HCT116 (cell line): ENCODE measurements at places on chromosomes 11 and 22. TPM values are rescaled to one million over a fixed set of nuclear protein-coding genes. Genes with fewer than 3 reads are reported as not detected.

DNA sequence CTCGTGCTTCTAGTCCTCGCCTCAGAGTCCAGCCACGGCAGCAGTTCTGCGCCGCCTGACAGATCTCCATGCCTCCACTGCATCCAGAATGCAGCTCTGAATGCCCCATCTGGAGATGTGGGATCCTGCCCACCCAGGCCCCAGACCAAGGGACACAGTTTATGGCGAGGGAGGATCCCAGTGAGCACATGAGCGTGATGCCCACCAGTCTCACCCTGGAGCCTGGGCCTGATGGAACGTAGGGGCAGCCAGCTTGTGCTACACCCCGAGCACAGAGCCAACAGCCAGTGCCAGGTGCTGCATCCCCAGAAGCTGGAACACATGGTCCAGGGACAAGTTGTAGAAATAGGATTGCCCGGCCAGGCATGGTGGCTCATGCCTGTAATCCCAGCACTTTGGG is 10.4 kb downstream of the IGLL1 start:
- no peak for DNase-seq

DNA sequence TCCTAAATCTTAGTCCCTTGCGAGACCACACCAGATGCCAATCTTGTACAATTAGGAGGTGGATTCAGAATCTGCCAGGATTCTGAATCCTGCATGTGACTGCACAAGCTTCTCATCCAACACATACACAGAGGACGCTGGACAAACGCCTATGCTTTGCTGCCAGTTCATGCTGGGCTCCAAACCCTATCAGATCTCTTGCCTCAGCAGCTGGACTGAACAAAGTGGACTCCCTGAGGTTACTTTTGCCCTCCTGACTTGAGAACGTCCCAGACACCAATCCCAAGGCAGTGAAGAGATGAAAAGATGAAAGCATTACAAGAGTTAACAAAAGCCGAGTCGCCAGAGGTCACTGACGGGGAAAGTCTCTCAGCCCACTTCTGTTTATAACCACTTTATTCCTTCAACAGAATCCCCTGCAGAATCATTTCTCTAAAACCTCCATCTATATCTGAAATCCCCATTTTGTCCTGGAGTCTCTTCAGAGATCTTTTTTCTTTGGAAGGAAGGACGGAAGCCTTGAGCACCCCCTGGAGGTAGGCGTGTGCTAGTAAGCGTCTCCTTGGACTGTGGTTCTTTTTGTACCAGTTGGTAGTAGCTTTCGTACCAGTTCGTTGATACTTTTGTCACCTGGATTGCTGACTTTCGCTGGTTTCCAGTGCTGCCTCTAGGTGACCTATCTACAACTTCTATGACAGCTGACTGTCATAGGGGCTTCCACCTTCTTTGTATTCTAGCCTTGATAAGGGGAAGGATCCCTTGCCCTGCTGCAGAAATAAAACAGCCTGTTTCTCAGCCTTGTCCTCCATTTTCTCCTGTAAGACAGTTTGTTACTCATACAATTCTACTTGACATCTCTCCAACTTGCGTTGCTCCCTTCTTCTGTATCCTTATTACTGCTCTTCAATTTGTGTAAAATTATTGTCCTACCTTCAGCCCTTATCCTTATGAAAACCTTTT is 26.1 kb upstream of the EED start:
- peak; percentile 66 for DNase-seq

DNA sequence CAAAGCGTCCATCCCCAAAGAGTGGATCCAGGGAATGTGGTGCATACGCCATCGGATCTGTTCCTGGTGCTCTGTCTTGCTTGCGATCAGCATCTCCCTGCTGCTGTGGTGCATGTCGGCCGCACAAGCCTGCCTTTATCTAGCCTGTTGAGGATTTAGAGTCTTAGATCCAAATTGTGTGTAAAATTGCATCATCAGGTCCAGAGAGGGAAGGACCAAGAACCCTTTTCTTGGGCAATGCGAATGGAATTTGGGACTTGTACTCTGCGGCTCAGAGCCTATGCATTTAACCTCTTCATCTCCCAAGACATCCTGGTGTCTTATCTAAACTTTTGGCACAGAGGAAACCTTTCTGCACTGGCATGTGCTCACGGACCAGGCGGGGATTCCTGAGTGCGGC is 1238.7 kb downstream of the TBC1D22A start:
- DNase-seq, result no peak

- DNase-seq, result no peak
Measured at GRCh38 chr11:10487002-10487647, 32.1 kb downstream of the AMPD3 start.

DNA sequence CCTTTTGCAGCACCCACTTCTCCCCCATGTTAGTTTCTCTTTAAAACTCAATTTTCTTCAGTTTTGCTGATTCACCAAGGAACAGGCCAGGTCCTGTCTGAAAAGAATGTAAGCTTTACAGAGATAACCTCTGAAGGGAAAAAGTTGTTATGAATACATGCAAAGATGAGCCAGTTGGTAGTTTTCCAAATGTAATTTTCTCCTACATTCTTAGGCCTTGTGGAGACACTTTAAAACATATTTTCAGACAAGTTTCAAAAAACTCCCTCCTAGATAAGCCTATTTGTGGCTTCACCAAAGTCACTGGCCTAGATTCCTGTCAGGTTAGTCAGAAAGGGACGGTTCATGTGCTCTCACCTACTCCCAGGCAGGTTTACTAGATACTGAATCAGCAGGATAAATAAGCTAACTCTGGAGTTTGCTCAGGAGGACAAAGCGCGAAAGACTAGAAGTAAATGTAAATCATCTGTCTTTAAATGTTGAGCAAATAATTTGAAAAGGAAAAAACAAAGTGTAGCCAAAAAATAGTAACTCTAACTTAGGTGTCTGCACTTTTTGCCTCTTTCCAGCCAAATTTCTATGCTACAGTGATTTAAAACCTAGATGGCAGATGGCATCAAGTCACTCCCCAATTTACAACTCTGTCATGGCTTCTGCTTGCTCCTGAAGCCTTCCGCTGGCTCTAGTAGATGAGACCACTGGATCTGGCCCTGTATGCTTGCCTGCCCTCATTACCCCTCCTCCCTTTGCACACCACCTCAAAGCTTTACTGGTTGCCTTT is 4.9 kb upstream of the ATP6V1E1 start:
- DNase-seq, result peak; percentile 87

DNA sequence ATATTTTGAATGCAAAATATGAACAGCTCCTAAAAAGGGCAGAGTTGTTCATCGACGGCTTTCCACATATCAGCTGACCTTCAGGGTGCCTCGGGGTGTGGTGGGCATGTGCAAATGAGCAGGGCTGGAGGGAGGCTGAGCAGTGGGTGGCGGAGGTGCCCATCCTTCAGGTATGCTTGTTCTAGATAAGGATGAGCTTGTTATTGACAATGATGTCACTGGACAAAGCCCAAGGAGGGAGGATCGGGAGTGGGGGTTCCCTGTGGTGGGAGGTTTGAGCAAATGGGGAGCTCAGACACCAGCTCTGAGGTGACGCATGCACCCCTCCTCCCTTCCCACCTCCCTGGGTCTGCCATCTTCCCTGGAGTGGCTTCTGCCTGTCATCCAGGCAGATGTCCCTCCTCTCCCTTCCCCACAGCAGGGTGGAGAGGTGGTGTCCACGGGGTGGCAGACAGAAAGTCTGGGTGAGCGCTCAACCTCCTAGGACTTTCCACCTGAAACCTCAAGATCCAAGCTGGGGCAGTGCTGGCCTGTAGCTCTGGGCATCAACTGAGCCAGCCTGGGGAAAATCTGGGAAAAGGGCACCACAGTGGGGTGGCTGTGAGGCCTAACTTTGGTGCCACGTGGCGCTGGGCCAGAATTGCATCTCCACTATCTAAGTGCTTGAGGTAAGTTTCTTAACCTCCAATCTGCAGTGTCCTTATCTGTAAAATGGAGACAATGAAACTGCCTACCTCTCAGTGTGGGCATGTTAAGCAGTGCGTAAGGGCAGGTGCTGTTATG is 106.3 kb upstream of the THY1 start:
- DNase-seq, result no peak

GRCh38 chr11:102115557-102115956 is 5.3 kb downstream of the YAP1 start:
- DNase-seq, result no peak

- no peak for DNase-seq
Measured at GRCh38 chr11:130765951-130766649, 150.2 kb downstream of the SNX19 start.

DNA sequence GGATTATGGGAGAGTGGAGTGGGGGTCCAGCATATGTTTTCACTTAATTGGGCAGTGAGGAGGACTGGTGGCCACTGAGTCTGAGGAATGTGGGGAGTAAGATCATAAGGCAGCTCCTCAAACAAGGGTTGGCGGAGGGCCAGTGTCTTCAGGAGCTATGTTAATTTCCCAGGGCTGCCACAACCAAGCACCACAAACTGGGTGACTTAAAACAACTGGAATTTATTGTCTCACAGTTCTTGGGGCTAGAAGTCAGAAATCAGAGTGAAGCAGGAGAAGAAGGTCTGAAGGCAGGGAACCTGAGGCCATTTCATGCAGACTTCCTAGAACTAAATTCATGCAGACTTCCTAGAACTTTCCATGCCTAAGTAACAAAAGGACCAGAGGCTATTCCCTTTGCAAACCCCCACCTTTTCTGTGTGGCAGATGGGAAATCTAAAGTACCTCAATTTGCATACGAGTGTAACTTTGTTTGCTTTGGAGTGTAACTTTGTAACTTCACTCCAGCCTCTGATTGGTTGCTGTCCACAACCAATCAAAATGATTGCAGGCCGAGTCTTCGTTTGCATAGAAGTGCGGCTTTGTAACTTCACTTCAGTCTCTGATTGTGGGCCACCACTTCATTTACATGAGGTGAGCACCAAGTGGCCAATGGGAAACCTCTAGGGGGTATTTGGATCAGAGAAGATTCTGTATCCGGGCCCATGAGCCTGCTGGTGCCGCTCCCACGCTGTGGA is 50.5 kb upstream of the ZBED5 start:
- DNase-seq, result no peak

GRCh38 chr22:20741634-20742581 is 32.0 kb upstream of the SERPIND1 start:
- peak; percentile 18 for DNase-seq

- no peak for DNase-seq
Measured at GRCh38 chr22:33921525-33922348, 1.5 kb upstream of the LARGE1 start.

- no peak for DNase-seq
Measured at GRCh38 chr11:28457481-28458065, 349.4 kb downstream of the METTL15 start.

GRCh38 chr11:73221451-73221850 is 3.4 kb downstream of the P2RY2 start:
- DNase-seq, result no peak

DNA sequence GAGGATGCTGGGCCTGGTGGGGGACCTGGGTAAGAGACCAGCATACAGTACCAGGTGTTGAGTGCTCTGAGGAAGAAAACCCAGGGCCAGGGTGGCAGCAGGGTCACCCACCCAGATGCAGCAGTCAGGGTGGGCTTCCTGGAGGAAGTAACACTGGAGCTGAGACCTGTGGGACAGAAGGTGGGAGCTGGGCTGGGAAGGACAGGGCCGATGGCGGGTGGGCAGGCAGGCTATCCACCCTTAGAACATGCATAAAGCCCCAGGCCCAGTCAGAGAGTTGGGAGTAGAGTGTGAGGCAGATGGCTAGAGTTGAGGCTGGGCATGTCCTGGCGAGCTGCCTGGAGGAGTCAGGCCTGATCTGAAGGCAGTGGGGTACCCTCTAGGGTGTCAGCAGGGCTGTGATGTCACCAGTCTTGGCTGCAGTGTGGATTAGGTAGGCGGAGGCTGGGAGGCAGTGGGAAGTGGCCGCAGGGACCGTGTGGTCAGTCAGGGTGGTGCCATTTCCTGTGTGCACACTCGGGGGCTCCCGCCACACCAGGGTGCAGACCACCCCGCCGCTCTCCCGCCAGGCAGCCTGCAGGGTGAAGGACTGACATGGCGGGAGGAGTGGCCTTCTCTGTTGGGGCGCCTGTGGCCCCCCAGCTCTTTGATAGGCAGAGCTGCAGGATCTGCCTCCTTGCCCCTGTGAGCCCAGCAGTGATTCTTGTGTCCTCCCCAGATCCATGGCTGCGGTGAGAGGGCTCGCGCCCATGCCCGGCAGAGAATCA is 35.3 kb downstream of the IGHMBP2 start:
- no peak for DNase-seq

GRCh38 chr11:96151501-96151900 is 191.5 kb downstream of the MAML2 start:
- no peak for DNase-seq

DNA sequence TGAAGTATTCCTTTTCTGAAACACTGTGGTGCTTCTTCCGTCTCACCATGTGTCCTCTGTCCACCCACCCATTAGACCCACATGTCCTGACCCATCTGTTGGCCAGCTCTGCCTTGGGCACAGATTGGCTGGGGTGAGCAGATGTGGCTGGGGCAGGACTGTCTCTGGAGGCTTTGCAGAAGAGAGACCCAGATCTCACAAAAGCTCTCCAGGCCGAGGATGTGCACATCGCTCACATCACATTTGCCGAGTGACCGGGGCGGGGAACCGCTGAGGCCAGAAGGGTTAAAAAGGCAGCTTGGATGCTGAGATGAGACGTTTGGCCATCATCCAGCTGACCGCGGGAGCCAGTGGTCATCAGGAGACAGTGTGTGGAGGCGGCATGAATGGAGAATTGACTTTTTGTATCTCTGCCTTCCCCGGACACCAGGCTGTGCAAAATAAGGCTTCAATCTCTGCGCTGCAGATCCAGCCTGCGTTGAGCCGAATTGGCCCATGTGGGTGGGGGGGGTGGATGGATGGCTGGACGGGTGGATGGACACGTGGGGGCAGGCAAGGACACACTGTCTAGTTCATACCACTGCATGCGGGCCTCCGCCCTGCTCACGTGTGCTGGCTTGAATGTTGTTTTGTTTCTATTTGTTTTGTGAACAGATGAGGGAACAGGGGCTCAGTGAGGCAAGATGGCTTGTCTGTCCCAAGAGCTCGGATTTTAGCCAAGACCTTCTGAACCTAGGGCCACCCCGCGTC is 6.1 kb downstream of the IFITM10 start:
- DNase-seq, result no peak

GRCh38 chr22:45179276-45180049 is 15.7 kb downstream of the NUP50 start:
- no peak for DNase-seq

DNA sequence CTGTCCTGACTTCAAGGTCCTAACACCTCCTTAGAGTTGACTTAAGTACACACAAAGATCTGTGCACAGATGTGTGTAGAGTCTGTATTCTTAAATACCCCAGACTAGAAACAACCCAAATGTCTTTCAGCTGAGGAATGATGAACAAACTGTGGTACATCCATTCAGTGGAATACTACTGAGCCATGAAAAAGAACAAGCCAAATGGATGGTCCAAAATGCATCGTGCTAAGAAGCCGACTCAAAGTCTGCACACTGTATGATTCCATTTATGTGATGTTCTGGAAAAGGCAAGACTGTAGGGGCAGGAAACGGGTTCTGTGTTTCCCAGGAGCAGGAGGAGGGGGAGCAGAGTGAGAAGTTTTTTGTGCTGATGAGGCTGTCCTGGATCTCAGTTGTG is 56.7 kb upstream of the LINC01488 start:
- no peak for DNase-seq

PHOX2A gene
- not detected for total RNA-seq

SLC25A45 gene
- total RNA-seq, result 3.9 TPM

SLC29A2 gene
- 39.7 TPM for total RNA-seq

TMA7B gene
- total RNA-seq, result not detected

F2 gene
- total RNA-seq, result 0.47 TPM

CALCB gene
- 0.22 TPM for total RNA-seq

OMP gene
- not detected for total RNA-seq

EXPH5 gene
- total RNA-seq, result 18.3 TPM

MAPK8IP2 gene
- total RNA-seq, result 6.4 TPM

INS gene
- total RNA-seq, result 0.44 TPM

SYTL2 gene
- 12.6 TPM for total RNA-seq

SCGB1D2 gene
- total RNA-seq, result not detected

NXPE1 gene
- not detected for total RNA-seq

RTN4R gene
- 19.0 TPM for total RNA-seq
